Stimulated activated CD8-positive, alpha-beta memory T cell treated with anti-CD3 and anti-CD28 coated beads, Interleukin-4, amount 100 ng/mL, for 1 hour (primary cell): ENCODE measurements at places on chromosomes 5 and 9.

- DNase-seq, result no peak
Observed at GRCh38 chr9:133732639-133733408, 5.3 kb downstream of the SARDH start.

- DNase-seq, result no peak
Observed at GRCh38 chr5:29697785-29698414, 1495.6 kb upstream of the CDH6 start.

GRCh38 chr5:170510559-170510958 is 6.7 kb downstream of the KCNIP1 start:
- no peak for DNase-seq

DNA sequence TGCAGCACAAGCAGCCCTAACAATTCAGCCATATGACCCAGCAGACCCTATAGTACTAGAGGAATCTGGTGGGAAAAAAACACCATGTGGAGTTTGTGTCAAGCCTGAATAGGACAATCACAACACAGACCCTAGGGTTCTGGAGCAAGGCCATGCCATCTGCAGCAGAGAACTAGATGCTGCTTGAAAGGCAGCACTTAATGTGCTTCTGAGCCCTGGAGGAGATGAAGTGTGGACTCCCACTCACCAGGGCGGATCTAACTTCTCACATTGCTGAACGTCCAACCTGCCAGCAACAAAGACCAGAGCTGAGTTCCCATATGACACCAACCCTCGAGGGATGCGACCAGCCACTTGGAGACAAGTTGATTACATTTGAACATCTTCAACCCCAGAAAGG is 43.2 kb downstream of the GABBR2 start:
- no peak for DNase-seq

GRCh38 chr5:3389471-3390026 is 206.1 kb upstream of the IRX1 start:
- DNase-seq, result no peak

DNA sequence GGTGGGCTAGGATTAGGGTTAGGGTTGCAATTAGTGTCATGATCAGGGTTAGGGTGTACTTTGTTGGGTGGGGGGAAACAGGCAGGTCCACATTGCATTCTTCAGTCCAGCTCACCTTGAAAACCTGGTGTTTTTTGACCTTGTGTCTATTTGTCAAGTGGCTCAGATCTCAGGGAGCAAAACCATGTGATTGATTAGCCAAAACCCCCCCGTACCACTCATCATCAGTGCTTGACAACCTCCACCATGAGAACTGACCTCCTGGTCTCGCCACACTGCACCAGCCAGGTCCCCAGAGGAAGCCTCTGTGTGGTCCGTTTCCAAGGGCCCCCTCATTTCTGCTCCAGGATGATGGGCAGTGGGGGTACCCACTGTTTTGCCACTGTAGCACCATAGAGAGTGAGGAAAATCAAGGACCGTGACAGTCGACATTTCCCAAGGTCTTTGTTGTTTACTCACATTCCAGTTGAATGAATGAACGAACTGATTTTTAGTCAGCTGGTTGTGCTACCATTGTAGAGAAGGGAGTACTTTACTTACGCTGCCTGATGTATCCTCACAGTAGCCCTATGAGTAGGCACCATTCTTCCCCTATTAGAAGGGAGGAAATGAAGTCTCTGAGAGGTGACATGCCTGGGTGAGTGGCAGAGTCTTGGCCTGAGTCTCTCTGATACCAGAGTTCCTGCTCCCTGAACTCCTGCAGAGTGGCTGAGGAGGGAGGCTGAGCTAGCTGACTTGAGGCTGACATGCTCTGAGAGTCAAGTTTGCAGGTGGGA is 84.8 kb downstream of the RAD23B start:
- no peak for DNase-seq

GRCh38 chr5:178467568-178468195 is 122.5 kb downstream of the COL23A1 start:
- no peak for DNase-seq

- no peak for DNase-seq
Observed at GRCh38 chr5:32445831-32446614, 1.5 kb upstream of the ZFR start.

DNA sequence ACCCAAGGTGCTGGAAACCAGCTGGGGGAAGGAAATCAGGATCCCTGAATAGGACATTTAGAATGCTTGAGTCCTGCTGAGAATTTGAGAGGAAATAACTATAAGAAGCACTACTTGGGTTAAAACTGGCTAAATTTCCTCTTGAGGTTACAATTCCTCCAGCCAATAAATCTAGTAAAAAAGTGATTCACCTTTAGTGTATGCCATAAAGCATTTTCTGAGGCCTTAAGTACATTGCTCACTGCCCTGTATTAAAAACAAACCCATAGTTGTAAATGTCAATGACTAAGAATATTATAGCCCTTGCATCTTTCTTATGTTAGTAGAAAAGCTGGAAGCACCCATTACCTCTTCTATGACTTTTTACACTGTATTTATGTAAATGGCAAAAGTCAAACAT is 634.7 kb upstream of the ARRDC3 start:
- no peak for DNase-seq

GRCh38 chr5:113221294-113222176 is 213.3 kb downstream of the TSSK1B start:
- DNase-seq, result no peak

DNA sequence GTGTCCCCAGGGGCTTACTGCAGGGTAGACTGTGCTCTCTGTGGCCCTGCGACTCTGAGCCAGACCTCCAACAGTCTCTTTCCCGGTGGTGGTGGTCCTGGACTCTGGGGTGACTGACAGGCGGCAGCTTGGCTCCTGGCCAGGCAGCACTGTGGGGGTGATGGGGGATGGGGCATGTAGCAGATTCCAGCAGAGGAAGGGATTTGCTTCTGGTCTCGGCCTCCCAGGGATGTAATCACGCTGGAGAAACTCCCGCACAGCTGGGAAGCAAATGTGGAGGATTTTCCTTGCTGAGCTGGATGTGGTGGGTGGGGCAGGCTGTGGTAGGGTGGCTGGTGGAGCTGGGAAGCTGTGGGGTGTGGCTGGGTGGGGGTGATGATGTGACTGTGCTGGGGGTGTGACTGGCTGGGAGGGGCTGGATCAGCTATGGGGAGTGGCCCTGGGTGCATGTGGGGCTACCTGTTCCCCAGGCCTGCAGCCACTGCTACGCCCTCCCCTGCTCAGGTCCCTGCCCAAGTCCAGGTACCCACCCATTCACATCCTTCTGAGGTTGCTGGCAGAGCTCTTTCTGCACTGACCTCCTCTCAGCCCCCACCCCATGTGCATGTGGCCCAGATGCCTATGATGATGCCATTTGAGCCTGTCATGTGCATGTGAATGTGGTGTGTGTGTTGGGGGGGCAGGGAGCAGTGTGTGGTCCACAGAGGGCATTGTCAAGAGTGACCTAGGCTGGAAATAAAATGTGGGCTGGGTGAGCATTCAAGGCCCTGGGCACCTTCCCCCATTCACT is 3.8 kb downstream of the NDST1 start:
- no peak for DNase-seq

GRCh38 chr5:120926471-120926870 is 462.4 kb downstream of the PRR16 start:
- no peak for DNase-seq

DNA sequence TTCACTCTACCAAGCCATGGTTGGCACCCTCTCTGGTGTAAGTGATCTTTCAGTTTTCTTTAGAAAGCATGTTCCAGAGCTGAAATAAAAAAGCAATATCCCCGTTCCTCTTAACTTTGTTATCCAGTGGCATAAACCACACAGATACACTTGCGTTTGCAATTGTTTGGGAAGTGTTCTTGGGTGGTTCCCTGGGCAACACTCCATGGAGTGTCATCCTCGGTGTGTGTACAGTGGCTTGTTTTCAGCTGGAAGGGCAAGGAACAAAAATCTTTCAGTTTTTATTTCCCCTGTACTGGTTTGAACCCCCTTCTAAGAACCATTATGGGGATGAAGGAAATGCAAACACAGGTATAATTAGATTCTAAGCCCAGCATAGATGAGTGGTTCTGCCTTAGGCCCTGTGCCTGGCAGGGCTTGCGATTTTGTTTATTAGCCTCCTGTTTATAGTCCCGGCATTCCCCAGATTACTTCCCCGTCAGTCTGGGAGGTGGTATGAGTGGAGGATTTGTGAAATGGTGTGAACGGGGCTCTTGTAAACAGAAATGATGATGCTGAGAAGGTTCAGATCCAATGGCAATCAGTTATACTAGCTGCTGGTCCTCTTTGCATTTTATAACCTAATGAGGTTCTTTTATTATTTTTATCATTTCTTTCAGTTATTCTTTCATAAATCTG is 76.0 kb upstream of the CD180 start:
- DNase-seq, result no peak

DNA sequence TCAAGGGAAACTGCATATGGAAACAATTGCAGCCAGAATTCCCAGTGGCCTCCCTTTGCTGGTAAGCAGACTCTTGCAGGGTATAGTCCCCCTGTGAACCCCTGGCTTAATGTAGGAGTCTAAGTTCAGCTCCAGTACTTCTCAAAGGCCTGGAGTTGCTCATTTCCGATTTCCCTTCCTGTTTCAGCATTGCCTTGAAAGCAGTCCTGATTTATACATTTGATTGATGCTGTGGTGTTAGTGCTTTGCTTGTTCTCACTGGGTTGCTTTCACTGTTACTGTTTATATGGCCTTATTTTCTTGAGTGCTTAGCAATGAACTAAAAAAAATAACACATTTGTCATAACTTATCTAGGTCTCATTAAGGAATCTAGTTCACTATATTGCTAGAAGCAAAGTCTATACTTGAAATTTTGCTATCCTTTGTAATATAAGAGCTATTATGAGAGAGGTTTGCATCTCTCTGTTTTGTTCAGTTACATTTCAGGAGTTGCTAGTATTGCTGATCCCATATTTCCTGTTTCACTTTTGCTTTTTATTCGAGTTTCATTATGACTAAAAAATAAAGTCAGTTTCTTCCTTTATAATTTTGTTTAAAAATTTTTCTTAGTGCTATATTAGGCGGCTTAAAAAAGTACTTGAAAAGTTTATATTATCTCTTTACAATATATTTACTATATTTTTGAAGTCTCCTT is 122.4 kb upstream of the NMUR2 start:
- no peak for DNase-seq

DNA sequence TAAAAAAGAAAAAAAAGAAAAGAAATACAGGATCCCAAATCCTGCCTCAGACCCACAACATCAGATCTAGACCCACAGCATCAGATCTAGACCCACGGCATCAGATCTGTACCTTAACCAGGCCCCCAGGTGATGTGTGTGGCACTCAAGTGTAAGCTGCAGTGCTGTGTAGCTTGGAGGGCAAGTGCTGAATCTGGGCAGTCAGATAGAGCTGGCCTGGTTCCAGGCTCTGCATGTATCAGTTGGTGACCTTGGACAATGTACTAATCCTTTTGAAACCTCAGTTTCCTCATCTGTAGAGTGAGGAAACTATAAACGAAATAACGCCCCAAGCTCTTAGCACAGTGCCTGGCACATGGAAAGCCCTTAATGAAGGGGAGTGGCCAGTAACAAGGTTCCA is 16.7 kb downstream of the COL15A1 start:
- DNase-seq, result no peak

DNA sequence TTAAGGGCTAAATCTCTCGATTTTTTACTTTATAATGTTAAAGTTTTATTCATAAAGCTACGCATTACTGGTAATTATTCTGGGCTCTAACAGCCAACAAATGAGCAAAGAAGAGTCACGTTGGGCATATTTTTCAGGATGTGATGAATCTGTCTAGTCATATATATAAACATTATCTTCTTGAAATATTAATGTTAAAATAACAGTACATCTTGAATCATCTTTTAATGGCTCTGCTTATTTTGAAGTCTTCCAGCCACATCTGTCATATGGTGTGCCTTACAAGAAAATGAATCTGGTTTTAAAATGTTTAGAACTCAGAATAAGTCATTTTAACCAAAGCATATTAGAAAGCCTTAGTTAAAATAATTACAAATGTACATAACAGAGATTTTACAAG is 96.9 kb downstream of the CWC27 start:
- DNase-seq, result no peak

DNA sequence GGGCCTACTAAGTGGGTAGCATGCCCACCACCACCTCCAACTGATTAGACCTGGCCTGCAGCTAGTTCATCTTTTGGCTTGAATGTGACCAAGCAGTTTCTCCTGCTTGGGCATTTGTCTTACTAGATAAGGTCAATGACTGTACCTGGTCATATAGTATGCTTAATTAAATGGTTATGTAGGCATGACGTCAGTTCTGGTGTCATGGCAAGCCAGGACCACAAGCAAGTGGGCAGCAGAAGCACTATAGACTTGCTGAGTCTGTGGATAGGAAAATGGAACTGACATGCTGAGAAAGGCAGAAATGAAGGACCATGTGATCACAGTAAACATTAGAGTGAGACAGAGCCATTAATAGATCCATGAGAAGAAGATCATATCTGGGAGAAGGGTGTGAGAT is 55.6 kb upstream of the C6 start:
- DNase-seq, result no peak

- no peak for DNase-seq
Observed at GRCh38 chr5:16550316-16550952, 66.4 kb downstream of the RETREG1 start.

GRCh38 chr5:40291338-40291737 is 388.4 kb upstream of the PTGER4 start:
- no peak for DNase-seq

- no peak for DNase-seq
Observed at GRCh38 chr5:15951550-15951949, 228.0 kb downstream of the MARCHF11 start.

DNA sequence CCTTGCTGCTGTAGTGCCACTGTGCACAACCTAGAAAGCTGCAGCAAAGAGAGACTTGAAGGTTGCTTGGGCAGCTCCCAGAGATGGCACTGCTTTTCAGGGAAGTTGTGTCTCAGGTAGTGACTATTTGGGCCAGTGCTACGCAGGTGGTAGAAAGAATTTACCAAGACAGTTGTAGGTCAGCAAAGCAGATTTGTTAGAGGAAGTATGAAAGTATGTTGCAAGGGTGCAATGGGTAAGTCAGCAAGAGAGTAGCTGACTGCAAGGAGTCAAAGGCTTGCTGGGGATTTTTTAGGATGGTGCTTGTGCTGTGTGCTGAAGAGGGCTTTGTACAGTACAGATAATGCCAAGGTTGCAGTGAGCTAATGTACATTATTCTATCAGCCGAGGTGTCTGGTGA is 33.5 kb upstream of the SPARC start:
- DNase-seq, result no peak

DNA sequence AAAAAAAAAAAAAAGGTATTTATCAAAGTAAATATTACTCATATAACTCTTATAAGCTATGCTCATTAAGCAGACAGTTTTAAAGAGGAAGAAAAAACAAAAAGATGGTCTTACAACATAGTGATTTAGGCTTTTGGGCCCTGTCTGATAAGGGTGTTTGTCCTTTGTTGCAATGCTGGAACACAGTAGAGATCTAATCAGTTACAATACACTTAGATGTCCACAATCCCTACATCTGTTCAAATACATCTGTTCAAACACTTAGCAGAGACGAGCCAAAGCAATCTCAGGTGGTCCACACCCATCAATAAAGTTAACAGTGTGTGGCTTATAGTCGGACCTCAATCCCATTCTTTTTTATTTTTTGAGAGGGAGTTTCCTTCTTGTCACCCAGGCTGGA is 11.0 kb downstream of the PRXL2C start:
- DNase-seq, result no peak
